ENCODE measurements at places on chromosomes 5 and 9. TPM values are rescaled to one million over a fixed set of nuclear protein-coding genes. Genes with fewer than 3 reads are reported as not detected.

The HK3 gene
- total RNA-seq, result not detected

The RPL35 gene
- 3,004 TPM for total RNA-seq

The WWC1 gene
- 15.9 TPM for total RNA-seq

The PCDHB7 gene
- not detected for total RNA-seq

The AQP7 gene
- not detected for total RNA-seq

The GRXCR2 gene
- total RNA-seq, result not detected

The RNF180 gene
- total RNA-seq, result 0.10 TPM

The ADAMTS16 gene
- not detected for total RNA-seq

The FYB1 gene
- total RNA-seq, result not detected

The GLDC gene
- 0.82 TPM for total RNA-seq

The LECT2 gene
- total RNA-seq, result not detected

The RNF44 gene
- total RNA-seq, result 0.17 TPM

The CER1 gene
- total RNA-seq, result not detected

The ANKRD18B gene
- total RNA-seq, result not detected

The ZNF658 gene
- 5.2 TPM for total RNA-seq

The TRIO gene
- total RNA-seq, result 124 TPM

The C9orf153 gene
- not detected for total RNA-seq

The SOX30 gene
- not detected for total RNA-seq

The OTULIN gene
- total RNA-seq, result 71.5 TPM

The B4GALT7 gene
- total RNA-seq, result 46.5 TPM

The CIZ1 gene
- total RNA-seq, result 5.4 TPM

The CCL21 gene
- not detected for total RNA-seq

The LCN12 gene
- not detected for total RNA-seq

The GPR21 gene
- not detected for total RNA-seq

The SLC6A7 gene
- total RNA-seq, result not detected

The PCDHGB1 gene
- total RNA-seq, result 1.3 TPM

The KLHL9 gene
- 58.6 TPM for total RNA-seq

The FRRS1L gene
- total RNA-seq, result not detected

The S100Z gene
- total RNA-seq, result not detected

The CDKN2B gene
- not detected for total RNA-seq

The SNCAIP gene
- total RNA-seq, result not detected

The PCDHGA9 gene
- total RNA-seq, result not detected

The DOLPP1 gene
- total RNA-seq, result 18.4 TPM

The PDLIM4 gene
- total RNA-seq, result 130 TPM

The BSPRY gene
- not detected for total RNA-seq

The INSYN2B gene
- 7.8 TPM for total RNA-seq

The CCL28 gene
- total RNA-seq, result 0.12 TPM

The C5orf52 gene
- total RNA-seq, result not detected

The DNAJC21 gene
- 26.9 TPM for total RNA-seq

The WDR31 gene
- total RNA-seq, result 2.5 TPM

The PHYHD1 gene
- not detected for total RNA-seq

The AKNA gene
- total RNA-seq, result 0.17 TPM

The UBE2B gene
- total RNA-seq, result 235 TPM

The C9orf50 gene
- total RNA-seq, result not detected

The TLE1 gene
- total RNA-seq, result 6.1 TPM

The HMGCR gene
- total RNA-seq, result 27.4 TPM

The CDKN2B-AS1 gene
- not detected for total RNA-seq

The IER5L gene
- 21.7 TPM for total RNA-seq

The KCNV2 gene
- total RNA-seq, result not detected

The SPINK1 gene
- total RNA-seq, result not detected

All from MG63 (cell line).